ENCODE measurements at places on chromosomes 12 and 14. TPM values are rescaled to one million over a fixed set of nuclear protein-coding genes. Genes with fewer than 3 reads are reported as not detected.

The MYF5 gene
- not detected for total RNA-seq

The CCDC175 gene
- not detected for total RNA-seq

The CBLN3 gene
- 0.77 TPM for total RNA-seq

The KRAS gene
- total RNA-seq: 14.3 TPM

The NAV3 gene
- 11.2 TPM for total RNA-seq

The CLIP1 gene
- 36.6 TPM for total RNA-seq

The PLEKHD1 gene
- total RNA-seq: 0.03 TPM

The CDKL1 gene
- total RNA-seq: 8.3 TPM

The PPP2R3C gene
- 29.5 TPM for total RNA-seq

The GPR162 gene
- total RNA-seq: 0.48 TPM

The GUCY2C gene
- not detected for total RNA-seq

The ITGB7 gene
- 0.35 TPM for total RNA-seq

The RNASE7 gene
- total RNA-seq: not detected

The ZC3H14 gene
- 62.7 TPM for total RNA-seq

The REP15 gene
- total RNA-seq: 0.22 TPM

The WNT1 gene
- total RNA-seq: not detected

All from A549 treated with Mapracorat at 1 μM for 4 hours (cell line).